ENCODE measurements at places on chromosomes 4 and X.

DNA sequence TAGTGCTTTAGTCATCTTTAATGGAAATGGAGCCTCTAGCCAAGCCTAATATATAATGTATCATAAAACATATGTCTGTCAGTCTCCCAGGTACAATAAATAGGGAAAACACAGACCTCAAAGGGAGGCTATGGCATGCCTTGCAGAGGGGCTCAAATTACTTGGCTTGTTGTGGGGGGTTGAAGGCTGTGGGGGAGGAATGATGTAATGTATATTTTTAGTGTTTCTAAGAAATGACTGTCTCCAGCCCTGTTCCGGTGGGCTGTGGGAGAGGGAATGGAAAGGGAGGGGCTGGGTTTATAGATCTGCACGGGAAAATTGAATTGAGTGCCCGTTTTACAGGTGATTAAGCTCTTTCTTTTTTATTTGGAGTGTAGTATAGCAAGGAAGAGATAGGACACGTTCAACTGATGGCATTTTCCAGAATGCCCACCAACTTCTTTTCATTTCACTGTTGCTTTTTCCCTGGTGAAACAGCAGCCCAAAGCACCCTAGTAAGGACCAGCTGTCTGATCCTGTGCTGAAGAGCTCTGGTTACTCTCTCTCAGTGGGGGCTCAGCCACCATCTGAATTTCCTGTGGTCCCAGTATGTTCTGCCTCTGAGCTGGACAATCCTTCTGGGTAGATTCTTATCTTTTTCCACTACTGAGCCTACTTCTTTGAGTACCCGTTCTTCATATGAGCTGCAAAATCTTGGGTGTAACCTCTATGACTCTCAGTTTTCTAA is 220.7 kb upstream of the CASK start:
- DNase-seq, result peak; percentile 1

DNA sequence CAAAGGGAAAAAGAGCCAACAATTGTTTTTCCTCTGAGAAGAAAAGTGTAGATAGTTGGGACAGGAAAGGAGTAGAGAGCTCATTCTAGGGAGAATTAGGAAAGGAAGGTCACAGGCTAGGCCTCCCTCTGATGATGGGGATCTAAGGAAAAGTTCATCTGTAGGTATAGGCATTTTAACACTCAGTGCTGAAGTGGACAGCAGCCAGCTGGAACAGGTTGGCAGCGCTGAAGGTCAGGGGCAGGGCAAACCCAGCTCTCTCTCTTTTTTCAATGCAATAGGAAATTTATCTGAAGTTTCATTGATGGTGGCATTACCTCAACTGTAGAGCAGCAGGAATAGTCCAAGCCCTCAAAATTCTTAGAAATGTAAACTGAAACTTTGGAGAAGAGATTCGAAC is 98.5 kb upstream of the ETNPPL start:
- DNase-seq, result peak; percentile 31

GRCh38 chr4:1237981-1238675 is 10.8 kb downstream of the CTBP1 start:
- no peak for DNase-seq

- peak; percentile 95 for DNase-seq
Observed at GRCh38 chr4:74473155-74473811, 28.3 kb downstream of the AREG start.

DNA sequence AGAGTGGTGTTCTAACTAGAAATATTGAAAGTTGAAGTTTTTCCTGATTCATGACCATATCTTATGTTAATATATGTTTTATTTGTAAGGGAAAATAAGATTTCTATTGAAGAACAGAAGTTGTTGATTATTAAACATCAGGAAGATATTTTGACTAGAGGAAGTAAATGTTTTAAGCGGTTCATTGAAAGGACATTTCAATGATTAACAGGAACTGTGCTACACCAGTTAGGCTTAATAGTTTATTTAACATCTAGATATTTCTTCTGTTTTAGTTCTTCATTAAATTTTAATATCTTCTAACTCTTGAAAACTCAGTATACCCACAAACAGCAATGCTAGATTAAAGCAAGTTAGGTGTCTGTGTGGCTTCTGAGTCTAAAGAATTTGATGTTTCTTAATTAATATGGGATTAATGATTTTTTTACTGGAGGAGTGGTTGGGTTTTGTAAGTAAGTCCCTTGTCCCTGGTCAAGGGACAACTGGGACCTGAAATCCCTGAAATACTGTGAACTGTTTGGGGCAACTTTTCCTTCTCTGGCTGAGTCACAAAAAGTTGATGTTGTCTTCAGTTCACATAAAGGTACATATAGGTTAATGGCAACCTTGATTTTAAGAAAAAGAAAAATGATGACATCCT is 42.9 kb upstream of the CYP4V2 start:
- DNase-seq, result no peak

DNA sequence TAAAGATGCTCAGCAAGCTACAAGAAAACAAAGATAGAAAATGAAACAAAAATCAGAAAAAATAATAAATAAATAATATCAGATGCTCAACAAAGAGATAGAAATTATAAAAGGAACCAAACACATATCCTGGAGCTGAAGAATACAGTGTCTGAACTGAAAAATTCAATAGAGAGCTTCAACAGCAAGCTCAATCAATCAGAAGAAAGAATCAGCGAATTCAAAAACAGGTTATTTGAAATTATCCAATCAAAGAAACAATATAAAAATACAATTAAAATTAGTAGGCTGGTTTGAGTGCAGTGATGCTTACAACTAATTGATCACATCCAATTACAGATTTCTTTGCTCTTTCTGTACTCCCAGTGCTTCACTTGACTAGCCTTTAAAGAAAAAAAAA is 40.8 kb upstream of the FOXR2 start:
- no peak for DNase-seq
